ENCODE measurements at places on chromosomes 3 and 15.

- DNase-seq = no peak
These were observed 91.8 kb downstream of the RYR3 start for GRCh38 chr15:33402600-33402999.

DNA sequence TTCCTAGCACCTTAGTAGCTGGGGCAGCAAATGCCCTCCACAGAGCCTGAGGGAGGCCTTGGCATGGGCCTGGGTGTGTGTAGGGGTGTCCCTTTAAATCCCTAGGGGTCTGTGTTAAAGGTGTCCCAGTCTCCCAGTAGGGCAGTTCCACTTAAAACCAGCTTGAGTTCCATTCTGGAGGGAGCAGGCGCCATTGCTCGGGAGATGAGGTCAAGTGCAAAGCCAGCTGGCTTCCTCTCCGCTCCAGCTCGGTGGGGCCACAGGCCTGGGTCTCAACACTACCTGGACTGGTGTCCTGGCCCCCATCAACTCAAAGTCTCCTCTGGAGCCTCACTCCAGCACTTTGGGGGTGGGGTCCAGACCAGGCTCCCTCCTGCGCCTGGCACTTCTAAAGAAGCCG lies 25.2 kb downstream of the FEM1B start:
- no peak for DNase-seq

DNA sequence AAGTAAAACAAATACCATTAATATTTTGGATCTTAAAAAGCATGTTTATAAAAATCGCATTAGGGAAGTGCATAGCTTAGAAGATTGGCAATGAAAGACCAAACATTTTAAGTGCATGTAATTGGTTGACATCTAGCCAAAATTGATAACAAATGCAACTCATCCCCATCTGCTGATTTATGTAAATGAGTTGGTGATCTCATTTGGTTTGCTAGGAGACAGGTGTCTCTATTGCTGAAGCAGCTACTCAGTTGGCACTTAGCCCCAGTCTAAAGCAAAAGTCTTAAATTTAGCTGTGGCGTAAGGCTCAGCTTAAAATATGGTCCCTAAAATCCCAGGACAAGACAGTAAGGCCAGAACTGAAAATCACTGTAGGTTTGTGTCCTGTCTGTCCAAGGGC lies 113.5 kb upstream of the CHL1 start:
- no peak for DNase-seq

DNA sequence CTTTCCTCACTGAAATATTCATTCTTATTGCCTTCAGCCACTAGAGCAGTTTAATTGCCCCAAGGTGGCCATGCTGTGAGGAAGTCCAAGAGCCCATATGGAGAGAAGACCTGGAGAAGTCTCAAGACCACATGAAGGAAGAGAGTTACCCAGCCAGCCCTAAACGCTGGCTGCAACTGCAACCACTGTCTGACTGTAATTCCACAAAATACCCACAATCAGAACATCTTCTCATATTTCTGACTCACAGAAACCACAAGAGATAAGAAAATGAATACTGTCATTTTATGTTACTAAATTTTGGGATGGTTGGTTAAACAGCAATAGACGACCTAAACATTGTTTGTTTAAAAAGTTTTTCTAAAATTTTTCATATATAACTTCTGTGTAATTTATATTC lies 14.7 kb upstream of the SST start:
- DNase-seq = no peak

DNA sequence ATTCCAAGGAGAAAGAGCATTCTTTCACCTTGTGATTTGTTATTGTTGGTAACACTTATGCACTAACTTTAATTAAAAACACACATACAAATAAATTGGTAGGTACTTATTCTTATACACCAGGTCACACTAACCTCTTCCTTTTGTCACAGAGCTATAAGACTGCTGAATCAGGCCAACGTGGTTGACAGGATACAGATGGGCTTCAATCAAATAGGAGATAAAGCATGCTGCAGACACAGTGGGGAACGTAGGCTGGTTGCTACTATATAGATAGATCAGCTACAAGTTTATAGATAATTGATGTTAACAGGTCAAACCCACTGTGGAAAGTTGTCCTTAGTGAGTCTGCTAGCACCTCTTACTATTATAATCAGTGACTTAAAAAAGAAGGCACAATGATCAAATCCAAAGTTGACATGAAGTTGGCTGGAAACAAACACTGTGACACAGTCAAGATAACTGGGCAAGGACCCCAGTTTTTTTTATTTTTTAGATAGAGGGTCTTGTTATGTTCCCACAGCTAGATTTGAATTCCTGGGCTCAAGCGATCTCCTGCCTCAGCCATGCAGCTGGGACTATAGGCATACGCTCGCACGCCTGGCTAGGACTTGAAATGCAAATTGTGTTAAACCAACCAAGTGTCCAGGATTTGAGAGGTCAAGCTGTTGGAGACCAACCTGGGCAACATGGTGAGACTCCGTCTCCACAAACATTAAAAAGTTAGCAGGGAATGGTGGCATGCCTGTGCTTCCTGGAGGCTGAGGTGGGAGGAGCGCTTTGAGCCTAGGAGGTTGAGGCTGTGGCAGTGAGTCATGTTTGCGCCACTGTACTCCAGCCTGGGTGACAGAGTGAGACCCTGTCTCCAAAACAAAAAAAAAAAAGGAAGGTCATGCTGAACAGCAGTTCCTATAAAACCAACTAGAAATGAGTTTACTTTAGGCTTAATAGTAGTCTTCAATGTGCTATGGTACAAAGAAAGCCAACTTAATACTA lies 97.9 kb upstream of the MEX3B start:
- DNase-seq = no peak

All from HT-29 (cell line).